ENCODE measurements at places on chromosomes 11 and 22.
A peak's percentile ranks its signal among the peaks of the same experiment; 100 is the strongest.

GRCh38 chr22:40571887-40572286, 64.6 kb downstream of the MRTFA start:
- no peak for DNase-seq

- no peak for DNase-seq
Measured at GRCh38 chr22:31305194-31305593, 12.9 kb upstream of the PIK3IP1 start.

- no peak for DNase-seq
Measured at GRCh38 chr11:33915526-33915925, 23.6 kb upstream of the LMO2 start.

DNA sequence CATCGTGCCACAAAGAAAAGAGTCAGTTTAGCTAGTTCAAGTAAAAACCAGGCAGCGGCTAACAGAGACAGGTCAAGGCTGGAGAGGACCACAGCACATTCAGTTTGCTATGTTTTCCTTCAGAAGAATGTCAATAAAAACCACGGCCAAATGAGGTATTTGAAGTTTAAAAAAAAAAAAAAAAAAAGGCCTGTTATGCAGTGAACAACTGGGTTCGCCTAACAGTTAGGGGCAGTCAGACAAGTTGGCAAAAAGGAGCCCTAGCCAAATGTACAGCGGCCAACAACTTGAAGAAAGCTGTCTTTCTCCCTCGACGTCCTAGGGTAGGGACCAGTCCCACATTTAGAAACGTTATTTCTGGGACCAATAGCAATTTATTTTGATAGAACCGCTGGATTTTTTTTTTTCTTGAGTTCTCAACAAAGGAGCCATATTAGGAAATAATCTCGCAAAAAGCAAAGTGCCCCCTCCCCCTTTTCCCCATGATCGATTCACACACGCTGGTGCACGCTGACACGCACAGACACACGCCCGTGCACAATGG, 237.8 kb downstream of the TTC28 start:
- DNase-seq = no peak

GRCh38 chr11:78921509-78921908, 346.8 kb upstream of the NARS2 start:
- DNase-seq = no peak

GRCh38 chr11:58301576-58301975, 33.5 kb upstream of the OR10W1 start:
- DNase-seq = peak; percentile 64

DNA sequence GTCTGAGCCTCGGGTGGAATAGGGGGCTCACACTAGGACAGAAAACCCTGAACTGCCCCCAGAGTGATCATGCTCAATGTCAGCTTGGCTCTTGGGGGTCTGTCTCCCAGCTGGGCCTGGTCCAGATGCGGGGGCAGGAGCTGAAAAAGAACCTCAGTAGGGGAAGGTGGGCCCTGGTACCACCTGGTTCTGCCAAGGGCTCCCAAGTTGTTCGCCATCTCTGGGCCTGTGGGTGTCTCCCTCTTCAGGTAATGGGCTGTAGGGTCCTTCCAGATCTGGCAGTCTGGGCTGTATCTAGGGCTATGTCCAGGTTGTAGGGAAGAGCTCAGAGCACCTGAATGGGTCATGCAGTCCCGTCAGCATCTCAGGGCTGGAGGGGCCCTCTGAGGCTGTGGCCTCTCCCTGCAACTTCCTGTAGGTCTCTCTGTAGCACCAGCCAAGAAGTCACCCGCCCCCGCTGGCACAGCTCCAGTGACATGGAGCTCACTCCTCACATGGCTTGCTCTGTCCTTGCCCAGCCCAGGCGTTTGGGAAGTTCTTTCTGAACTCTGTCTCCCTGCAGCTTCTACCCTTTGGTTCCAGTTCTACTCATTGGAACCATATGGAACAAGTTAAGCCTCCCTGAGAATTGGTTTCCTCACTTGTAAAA, 33.0 kb upstream of the SOX10 start:
- DNase-seq = no peak

GRCh38 chr22:36143066-36143815, 17.3 kb downstream of the APOL3 start:
- no peak for DNase-seq

Measured in non-pigmented ciliary epithelial cell (primary cell).